ENCODE measurements at places on chromosomes 5 and 9.

GRCh38 chr5:159878988-159879471 is 37.3 kb upstream of the ADRA1B start:
- DNase-seq: peak; percentile 73

GRCh38 chr9:89640801-89641200 is 36.0 kb downstream of the GADD45G start:
- no peak for DNase-seq

- no peak for DNase-seq
Measured at GRCh38 chr9:116349684-116350083, 196.1 kb downstream of the PAPPA start.

DNA sequence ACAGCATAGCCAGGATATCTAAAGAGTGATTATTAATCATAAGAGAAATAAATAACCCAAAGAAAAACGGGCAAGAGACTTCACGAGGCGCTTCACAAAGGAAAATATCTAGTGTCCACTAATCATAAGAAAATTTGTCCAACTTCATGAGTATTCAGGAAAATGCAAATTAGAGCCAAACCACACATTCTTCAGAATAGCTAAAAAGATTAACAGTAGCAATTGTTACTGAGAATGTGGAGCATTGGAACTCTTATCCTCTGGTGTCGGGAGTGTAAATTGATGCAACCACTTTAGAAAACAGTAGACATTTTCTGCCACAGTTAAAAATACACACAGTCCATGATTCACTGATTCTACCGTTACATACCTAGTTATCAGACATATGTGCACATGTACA is 145.7 kb downstream of the CWC27 start:
- DNase-seq: peak; percentile 12

GRCh38 chr5:124232515-124232914 is 513.9 kb downstream of the ZNF608 start:
- DNase-seq: no peak

- DNase-seq: no peak
Measured at GRCh38 chr9:89051421-89052025, 60.3 kb downstream of the S1PR3 start.

GRCh38 chr5:68464424-68464823 is 248.9 kb downstream of the PIK3R1 start:
- DNase-seq: no peak

DNA sequence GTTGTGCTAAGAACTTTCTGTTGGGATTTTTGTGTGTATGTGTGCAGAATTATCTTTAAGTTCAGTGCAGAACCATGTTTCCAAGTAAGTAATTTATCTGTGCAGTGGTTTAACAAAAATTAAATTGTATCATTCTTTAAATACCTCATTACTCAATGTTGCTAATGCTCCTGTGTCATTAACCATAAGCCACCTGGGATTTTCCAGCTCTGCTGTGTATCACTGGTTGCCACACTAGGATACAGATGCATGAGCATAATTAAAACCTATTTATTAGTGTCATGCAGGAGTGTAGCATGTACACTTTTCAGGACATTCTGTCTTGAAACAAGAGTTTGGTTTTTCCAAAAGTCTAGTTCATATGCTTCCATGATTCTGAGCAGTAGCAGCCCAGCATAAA is 120.4 kb upstream of the PTGER4 start:
- DNase-seq: no peak

Measured in GM04503 (cell line).